ENCODE measurements at places on chromosomes 4 and X.

- H3K4me1 ChIP-seq: peaks cover 59% of the 10 kb centered on the region
- no peaks in the 10 kb centered on the region for H3K27me3 ChIP-seq
- H3K36me3 ChIP-seq: no peaks in the 10 kb centered on the region
- peak overlapping the region; percentile 38 for H3K27ac ChIP-seq
- H3K4me3 ChIP-seq: no peak overlapping the region
Measured at GRCh38 chr4:108535757-108536156, 84.6 kb upstream of the RPL34 start.

- peaks cover 23% of the 10 kb centered on the region for H3K36me3 ChIP-seq
- H3K27ac ChIP-seq: peak overlapping the region; percentile 97
- peak; percentile 70 for DNase-seq
- peaks cover 53% of the 10 kb centered on the region for H3K4me1 ChIP-seq
- no peaks in the 10 kb centered on the region for H3K27me3 ChIP-seq
Measured at GRCh38 chr4:98261405-98262291, 464 bp downstream of the RAP1GDS1 start.

GRCh38 chr4:174763454-174764104 is 65.5 kb downstream of the GLRA3 start:
- H3K27me3 ChIP-seq: no peaks in the 10 kb centered on the region
- no peak overlapping the region for H3K4me3 ChIP-seq
- no peaks in the 10 kb centered on the region for H3K4me1 ChIP-seq
- H3K27ac ChIP-seq: no peak overlapping the region

DNA sequence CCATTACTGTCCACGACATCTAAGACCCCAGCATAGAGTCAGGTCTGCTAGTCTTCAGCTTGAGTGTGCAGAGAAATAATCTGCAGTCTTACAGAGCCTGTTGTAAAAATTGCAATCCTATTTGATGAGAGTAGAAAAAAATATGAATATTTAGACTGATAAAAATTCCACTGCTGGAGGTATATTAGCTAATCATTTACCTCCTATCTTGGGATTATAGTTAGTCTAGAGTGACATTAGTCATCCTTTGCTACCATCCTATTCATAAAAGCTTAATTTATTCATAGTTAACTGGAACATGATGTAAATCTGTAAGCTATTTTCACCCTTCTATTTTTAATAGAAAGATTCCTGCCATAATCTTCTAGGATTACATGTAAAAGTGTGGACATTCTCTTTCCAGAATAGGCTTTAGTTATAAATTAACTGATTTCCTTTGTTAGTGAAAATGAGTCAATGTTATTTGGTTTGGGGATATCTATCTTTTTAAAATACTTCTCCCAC is 26.7 kb downstream of the C4orf54 start:
- H3K27ac ChIP-seq: no peak overlapping the region
- no peaks in the 10 kb centered on the region for H3K36me3 ChIP-seq
- H3K4me1 ChIP-seq: peaks cover 8% of the 10 kb centered on the region
- H3K4me3 ChIP-seq: no peak overlapping the region
- DNase-seq: no peak
- peaks cover 12% of the 10 kb centered on the region for H3K27me3 ChIP-seq

DNA sequence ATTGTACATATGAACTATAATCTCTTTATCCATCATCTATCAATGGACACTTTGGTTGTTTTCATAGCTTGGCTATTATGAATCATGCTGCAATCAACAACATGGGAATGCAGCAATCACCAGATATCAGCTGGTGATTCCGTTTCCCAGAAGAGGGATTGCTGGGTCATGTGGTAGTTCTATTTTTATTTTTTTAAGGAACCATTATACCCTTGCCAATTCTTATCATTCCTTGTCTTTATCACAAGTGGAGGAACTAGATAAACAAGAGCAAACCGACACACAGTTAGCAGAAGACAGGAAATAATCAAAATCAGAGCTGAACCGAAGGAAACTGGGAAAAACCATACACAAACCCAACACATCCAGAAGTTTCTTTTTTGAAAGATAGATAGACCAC is 14.5 kb upstream of the LNX1 start:
- H3K36me3 ChIP-seq: no peaks in the 10 kb centered on the region
- peaks cover 27% of the 10 kb centered on the region for H3K27me3 ChIP-seq

- DNase-seq: no peak
- H3K27ac ChIP-seq: no peak overlapping the region
- H3K4me1 ChIP-seq: peaks cover 8% of the 10 kb centered on the region
- peaks cover 50% of the 10 kb centered on the region for H3K27me3 ChIP-seq
- H3K4me3 ChIP-seq: no peak overlapping the region
Measured at GRCh38 chrX:106588801-106589200, 23.0 kb upstream of the RADX start.

- H3K4me3 ChIP-seq: no peak overlapping the region
- H3K36me3 ChIP-seq: no peaks in the 10 kb centered on the region
- DNase-seq: no peak
- no peak overlapping the region for H3K27ac ChIP-seq
- peaks cover 9% of the 10 kb centered on the region for H3K27me3 ChIP-seq
- peaks cover 4% of the 10 kb centered on the region for H3K4me1 ChIP-seq
Measured at GRCh38 chr4:184147858-184148737, 69.6 kb downstream of the ENPP6 start.

GRCh38 chr4:94451051-94451694 is 569 bp upstream of the PDLIM5 start:
- peaks cover 30% of the 10 kb centered on the region for H3K27me3 ChIP-seq
- H3K36me3 ChIP-seq: peaks cover 15% of the 10 kb centered on the region
- DNase-seq: no peak
- no peak overlapping the region for H3K27ac ChIP-seq

GRCh38 chr4:94743838-94744237 is 13.9 kb upstream of the BMPR1B start:
- no peak overlapping the region for H3K27ac ChIP-seq
- H3K4me3 ChIP-seq: no peak overlapping the region
- H3K36me3 ChIP-seq: no peaks in the 10 kb centered on the region
- no peaks in the 10 kb centered on the region for H3K4me1 ChIP-seq

- peaks cover 78% of the 10 kb centered on the region for H3K36me3 ChIP-seq
- DNase-seq: no peak
- H3K27me3 ChIP-seq: peaks cover 20% of the 10 kb centered on the region
- no peaks in the 10 kb centered on the region for H3K4me1 ChIP-seq
Measured at GRCh38 chrX:41846714-41847113, 76.6 kb downstream of the CASK start.

GRCh38 chr4:84639145-84639544 is 56.2 kb downstream of the CDS1 start:
- no peak overlapping the region for H3K27ac ChIP-seq
- no peaks in the 10 kb centered on the region for H3K27me3 ChIP-seq
- no peak for DNase-seq
- H3K4me3 ChIP-seq: no peak overlapping the region
- no peaks in the 10 kb centered on the region for H3K36me3 ChIP-seq

GRCh38 chrX:40867352-40867751 is 132.0 kb upstream of the MED14 start:
- H3K4me1 ChIP-seq: peaks cover 14% of the 10 kb centered on the region
- no peak overlapping the region for H3K4me3 ChIP-seq
- no peak overlapping the region for H3K27ac ChIP-seq
- peaks cover 55% of the 10 kb centered on the region for H3K27me3 ChIP-seq
- H3K36me3 ChIP-seq: no peaks in the 10 kb centered on the region
- no peak for DNase-seq

GRCh38 chr4:102027961-102028360 is 237.4 kb downstream of the BANK1 start:
- DNase-seq: no peak
- no peaks in the 10 kb centered on the region for H3K4me1 ChIP-seq
- H3K4me3 ChIP-seq: no peak overlapping the region
- H3K36me3 ChIP-seq: no peaks in the 10 kb centered on the region
- H3K27ac ChIP-seq: no peak overlapping the region

DNA sequence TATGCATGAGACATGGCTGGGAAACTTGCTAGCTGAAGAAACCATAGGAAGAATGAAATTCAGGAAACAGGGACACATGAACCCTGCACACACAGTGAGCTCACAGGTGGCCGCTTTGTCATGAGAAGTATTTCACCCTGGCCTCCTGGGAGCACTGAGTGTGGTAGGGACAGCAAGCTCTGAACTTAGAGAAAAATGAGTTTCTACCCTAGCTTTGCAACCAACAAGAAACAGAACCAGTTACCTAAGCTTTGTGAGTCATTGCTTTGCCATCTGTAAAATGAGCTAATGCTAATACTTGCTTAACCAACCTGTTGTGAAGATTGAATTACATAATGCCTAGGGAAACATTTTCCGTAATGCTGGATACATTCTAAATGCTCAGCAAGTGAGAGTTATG is 206.6 kb upstream of the HS3ST1 start:
- H3K27ac ChIP-seq: no peak overlapping the region
- no peak for DNase-seq
- no peaks in the 10 kb centered on the region for H3K36me3 ChIP-seq
- H3K4me1 ChIP-seq: no peaks in the 10 kb centered on the region

- H3K27ac ChIP-seq: no peak overlapping the region
- H3K4me3 ChIP-seq: no peak overlapping the region
- no peak for DNase-seq
- no peaks in the 10 kb centered on the region for H3K4me1 ChIP-seq
- H3K27me3 ChIP-seq: peaks cover 13% of the 10 kb centered on the region
Measured at GRCh38 chr4:47784222-47784621, 53.6 kb downstream of the CORIN start.

GRCh38 chr4:158172261-158173258 is at the start of gene GASK1B:
TSS of gene GASK1B (minus strand) at chr4:158173025. CDS start at chr4:158171375, 1,650 bp downstream.
- peaks cover 11% of the 10 kb centered on the region for H3K4me1 ChIP-seq
- no peak for DNase-seq

DNA sequence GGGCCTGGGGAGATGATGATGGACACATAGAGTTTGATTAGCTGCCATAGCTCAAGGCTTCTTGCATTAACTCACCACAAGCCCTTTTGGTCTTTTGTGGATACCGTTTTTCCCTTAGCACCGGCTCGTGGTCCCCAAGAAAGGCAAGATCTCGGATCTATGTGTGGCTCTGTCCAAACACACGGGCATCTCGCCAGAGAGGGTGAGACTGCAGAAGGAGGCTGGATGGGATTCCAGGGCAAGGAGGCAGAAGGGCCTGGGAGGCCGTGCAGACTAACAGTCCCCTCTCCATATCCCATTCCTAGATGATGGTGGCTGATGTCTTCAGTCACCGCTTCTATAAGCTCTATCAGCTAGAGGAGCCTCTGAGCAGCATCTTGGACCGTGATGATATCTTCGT is 9.5 kb downstream of the USP11 start:
- H3K27ac ChIP-seq: no peak overlapping the region
- no peak overlapping the region for H3K4me3 ChIP-seq
- H3K4me1 ChIP-seq: peaks cover 5% of the 10 kb centered on the region
- peaks cover 39% of the 10 kb centered on the region for H3K27me3 ChIP-seq
- peaks cover 50% of the 10 kb centered on the region for H3K36me3 ChIP-seq
- no peak for DNase-seq

DNA sequence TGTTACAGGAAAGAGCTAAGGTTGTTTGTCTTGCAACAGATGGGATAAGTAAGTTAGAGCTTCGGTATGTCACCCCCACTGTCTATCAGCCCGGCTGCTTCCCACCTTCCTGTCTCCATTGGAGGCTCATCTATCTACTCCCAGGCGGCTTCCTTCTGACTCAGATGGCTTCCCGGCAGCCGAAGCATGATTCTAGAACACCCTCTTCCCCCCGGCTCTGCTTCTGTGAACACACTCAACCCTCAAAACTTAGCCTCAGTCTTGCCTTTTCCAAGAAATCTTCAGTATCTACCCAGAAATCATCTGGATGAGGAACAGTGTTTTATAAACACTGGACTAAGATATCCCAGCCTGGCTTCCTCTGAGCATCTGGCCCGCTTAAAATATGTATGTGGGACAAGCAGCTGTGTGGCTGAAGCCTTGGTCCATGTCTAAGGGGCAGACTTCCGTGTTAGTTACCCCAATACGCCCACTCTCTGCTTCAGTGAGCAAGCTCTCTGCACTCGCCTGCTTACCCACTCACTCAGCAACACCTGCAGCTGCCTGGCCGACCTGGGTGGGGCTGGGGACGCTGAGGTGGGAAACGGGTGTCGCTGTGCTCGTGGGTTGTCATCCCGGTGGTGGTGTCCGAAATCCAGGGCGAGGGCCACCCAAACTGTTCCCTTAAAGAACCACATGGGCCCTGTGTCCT is 12.0 kb upstream of the SLC2A9 start:
- no peak overlapping the region for H3K27ac ChIP-seq
- DNase-seq: no peak
- H3K27me3 ChIP-seq: peaks cover 15% of the 10 kb centered on the region
- no peaks in the 10 kb centered on the region for H3K36me3 ChIP-seq

- peaks cover 6% of the 10 kb centered on the region for H3K36me3 ChIP-seq
- H3K4me1 ChIP-seq: peaks cover 11% of the 10 kb centered on the region
Measured at GRCh38 chr4:37604461-37604860, 81.7 kb downstream of the RELL1 start.

- DNase-seq: no peak
- no peak overlapping the region for H3K27ac ChIP-seq
- no peak overlapping the region for H3K4me3 ChIP-seq
- H3K27me3 ChIP-seq: no peaks in the 10 kb centered on the region
Measured at GRCh38 chr4:189302719-189303118, 638.0 kb upstream of the FRG1 start.

Data from activated T-cell treated with anti-CD3 and anti-CD28 coated beads, Interleukin-2, amount 50 U/mL, for 24 hours (primary cell).